ENCODE measurements at places on chromosomes 3 and 15.
A peak's percentile ranks its signal among the peaks of the same experiment; 100 is the strongest.

DNA sequence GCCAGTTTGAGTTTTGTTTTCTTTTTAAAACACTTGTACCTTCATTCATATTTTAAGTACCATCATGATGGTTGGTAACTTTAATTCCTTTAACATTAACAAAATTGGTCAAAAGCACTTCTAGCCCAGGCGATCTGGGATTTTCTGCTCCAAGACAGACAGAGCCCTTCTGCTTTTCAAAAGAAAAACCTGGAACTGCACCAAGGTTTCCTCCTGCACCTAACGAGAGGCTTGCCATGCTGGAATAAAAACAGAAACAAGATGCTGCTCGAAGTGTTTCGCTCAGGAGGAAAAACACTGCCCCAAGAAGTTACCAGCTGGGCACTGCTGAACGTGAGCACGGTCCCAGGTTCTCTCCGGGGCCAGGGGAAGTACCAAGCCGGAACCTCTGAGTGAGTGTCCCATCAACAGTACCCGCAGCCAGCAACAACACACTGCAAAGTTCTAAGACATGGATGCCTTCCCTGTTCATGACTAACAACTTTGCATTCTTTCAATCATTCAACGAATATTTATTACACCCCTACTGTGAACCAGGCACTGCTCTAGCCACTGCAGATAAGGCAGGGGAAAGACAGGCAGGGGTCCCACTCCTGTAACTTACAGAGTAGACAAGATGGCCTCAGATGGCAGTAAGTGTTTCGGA lies 98.8 kb downstream of the XXYLT1 start:
- peak; percentile 28 for DNase-seq

DNA sequence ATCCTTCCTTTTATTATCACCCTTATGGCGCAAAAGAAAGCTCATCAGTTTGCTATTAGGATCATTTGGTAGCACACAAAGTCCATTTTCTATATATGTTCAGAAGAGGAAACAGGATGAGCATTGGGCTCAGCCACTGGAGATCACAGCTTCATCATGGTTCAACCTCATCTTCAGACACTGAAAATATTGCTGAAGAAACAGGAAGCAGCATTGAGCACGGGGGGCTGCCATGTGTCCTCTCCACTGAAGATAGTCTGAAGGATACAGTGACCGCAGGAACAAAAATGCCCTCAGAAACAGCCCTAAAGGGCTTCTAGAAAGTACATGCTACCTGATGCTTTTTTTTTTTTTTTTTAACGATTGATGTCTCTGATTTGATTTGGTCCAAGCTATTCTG lies 835.3 kb upstream of the CFAP20DC start:
- DNase-seq = no peak

- no peak for DNase-seq
Measured at GRCh38 chr3:106759731-106760130, 617.5 kb upstream of the CCDC54 start.

- DNase-seq = no peak
Measured at GRCh38 chr3:33054100-33055092, 42.5 kb downstream of the GLB1 start.

DNA sequence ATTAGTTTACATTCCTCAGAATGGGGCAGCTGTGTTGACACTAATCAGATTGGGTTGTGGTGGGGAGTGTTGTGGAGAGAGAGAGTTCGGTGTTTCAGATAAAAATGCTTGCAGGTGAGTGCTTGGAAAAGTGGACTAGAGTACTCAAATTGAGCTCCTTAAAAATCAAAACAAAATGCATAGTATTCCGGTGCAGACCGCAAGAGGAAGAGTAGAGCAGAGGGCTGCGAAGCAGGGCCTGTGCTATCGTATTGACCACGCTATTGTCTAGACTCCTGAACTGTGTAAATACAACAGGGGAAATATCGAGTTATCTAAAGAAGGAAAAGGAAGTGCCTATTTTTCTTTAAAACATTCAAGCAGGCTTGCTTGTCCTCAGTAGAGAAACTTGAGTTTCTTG lies 159.5 kb downstream of the TP63 start:
- no peak for DNase-seq

GRCh38 chr15:32982001-32982400 lies 212.5 kb downstream of the FMN1 start:
- no peak for DNase-seq

GRCh38 chr3:132916096-132916495 lies 122.1 kb upstream of the TMEM108 start:
- DNase-seq = no peak

GRCh38 chr3:126266850-126267168 lies 86.4 kb upstream of the ALDH1L1 start:
- no peak for DNase-seq

- no peak for DNase-seq
Measured at GRCh38 chr3:99413504-99413903, 224.9 kb upstream of the COL8A1 start.

GRCh38 chr15:79523266-79523665 lies 91.1 kb downstream of the MINAR1 start:
- DNase-seq = no peak

GRCh38 chr3:98561727-98562521 lies 30.1 kb downstream of the GPR15 start:
- no peak for DNase-seq

DNA sequence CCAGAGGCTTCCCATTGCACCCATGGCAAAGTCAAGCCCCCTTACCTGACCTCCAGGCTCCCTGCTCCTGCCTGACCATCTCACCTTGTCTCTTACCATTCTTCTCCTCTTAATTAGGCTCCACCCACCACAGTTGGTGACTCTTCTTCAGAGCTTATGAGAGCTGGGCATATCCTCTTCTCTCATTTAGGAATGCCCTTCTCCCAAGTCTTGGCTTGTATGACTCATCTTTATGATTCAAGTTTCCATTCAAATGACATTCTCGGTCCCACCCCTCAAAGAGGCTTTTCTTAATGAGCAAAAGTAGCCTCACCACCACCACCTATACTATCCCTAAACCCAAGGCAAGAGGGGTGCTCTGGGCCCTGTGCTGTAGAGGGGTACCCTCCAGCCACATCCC lies 55.3 kb upstream of the NUDT16 start:
- DNase-seq = no peak

DNA sequence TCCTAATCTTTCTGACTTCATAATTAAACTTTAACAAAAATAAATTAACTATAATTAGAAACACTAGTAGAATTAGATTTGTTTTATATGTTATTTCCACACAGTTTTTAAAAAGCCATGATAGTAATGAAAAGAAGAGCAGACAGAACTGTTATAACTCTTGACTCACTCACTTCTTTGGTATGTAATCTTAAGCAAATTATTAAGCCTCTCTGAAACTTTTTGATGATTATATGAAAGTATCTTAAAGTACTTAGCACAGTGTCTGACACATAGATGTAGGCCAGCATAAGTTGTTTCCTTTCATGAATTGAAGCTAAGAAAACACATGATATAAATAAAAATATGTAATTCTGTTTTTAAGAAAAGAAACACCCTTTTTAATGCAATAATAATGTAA lies 123.6 kb upstream of the MLF1 start:
- no peak for DNase-seq

DNA sequence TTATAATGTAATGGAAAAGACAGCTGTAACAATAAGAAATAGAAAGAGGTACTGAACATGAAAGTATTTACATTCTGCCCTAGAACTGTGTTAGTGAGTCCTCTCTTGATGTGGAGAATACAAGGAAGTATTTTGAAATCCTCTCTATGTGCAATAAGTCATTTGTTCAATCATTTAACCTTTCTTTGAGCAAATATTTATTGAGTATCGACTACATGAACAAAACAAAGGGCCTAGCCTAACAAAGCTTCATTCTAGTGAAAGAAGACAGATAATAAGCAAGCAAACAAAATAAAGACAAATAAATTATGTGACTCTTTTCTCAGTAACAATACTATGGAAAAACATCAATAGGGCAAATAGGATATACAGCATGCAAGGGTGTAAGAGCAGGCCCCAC lies 354.9 kb upstream of the ATP11B start:
- DNase-seq = no peak

DNA sequence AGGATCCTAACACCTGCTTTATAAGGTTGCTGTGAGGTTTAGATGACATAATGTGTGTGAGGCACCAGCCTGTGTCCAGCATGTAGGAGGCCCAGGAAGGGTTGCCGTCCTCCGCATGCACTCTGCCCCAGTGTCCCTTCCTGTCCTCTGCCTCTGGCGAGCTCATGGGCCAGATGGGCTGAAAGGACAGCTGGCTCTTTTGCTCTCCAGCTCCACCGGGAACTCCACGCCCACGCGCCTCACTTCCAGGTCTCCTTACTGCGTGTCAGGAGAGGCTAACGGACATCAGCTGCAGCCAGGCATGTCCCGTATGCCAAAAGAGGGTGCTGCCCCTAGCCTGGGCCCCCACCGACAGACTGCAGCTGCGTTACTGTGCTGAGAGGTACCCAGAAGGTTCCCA lies 12.2 kb downstream of the MUC20 start:
- no peak for DNase-seq

GRCh38 chr3:65995030-65995429 lies 43.7 kb downstream of the MAGI1 start:
- DNase-seq = no peak

- DNase-seq = no peak
Measured at GRCh38 chr3:159904455-159904854, 84.2 kb upstream of the IL12A start.

DNA sequence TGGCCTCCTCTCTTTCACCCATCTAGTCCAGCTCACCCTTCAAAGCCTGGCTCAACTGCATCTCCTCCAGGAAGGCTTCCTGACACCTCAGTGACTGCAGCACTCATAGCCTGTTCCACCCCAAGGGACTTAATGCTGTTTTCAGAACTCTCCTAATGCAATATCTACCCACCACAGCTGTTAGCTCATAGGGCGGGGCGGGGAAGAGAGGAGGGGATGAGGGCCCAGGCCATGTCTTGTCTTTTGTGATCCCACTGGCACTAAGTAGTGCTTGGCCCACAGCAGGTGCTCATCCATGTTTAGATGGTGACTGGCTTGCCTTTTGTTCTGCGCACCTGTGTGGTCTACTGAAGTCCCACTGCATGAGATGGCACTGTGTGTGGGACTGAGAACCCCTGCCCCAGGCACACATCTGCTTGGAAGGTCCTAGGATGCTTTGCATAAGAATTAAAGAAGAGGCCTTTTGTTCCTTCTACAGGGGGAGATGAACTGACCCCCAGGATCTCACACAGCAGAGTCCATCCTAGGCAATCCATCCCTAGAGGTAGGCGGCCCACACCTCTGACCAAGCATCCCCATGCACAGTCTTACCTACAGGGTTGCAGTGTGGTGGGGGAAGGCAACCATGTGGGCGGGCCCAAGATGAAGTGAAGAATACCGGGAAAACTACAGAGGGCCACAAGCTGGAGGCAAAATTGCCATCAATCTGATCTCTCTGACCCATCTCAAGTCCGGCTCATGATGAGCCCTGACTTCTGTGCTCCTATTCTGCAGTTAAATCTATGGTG lies 23.0 kb downstream of the SLC12A8 start:
- no peak for DNase-seq

- DNase-seq = no peak
Measured at GRCh38 chr3:42651248-42652091, 2.0 kb upstream of the ZBTB47 start.

DNA sequence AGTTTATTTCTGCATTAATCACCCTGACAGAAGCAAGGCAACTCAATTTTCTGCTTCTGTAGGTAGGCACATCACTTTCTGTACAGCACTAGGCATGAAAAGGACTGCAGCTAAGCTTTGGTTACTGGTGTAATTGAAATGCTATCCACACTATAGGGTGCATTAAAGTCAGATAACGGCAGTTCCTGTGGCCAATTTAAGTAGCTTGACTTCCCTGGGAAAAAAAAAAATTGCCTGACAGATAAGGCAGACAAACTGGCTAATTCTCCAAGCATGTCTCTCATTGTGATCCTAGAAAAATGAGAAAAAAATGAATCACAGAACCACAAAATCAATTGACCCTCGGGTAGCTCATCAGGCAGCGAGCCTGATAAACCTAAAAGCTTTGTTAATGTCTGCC lies 151.4 kb downstream of the MEIS2 start:
- DNase-seq = no peak

- no peak for DNase-seq
Measured at GRCh38 chr3:171390051-171390941, 69.9 kb downstream of the TNIK start.

DNA sequence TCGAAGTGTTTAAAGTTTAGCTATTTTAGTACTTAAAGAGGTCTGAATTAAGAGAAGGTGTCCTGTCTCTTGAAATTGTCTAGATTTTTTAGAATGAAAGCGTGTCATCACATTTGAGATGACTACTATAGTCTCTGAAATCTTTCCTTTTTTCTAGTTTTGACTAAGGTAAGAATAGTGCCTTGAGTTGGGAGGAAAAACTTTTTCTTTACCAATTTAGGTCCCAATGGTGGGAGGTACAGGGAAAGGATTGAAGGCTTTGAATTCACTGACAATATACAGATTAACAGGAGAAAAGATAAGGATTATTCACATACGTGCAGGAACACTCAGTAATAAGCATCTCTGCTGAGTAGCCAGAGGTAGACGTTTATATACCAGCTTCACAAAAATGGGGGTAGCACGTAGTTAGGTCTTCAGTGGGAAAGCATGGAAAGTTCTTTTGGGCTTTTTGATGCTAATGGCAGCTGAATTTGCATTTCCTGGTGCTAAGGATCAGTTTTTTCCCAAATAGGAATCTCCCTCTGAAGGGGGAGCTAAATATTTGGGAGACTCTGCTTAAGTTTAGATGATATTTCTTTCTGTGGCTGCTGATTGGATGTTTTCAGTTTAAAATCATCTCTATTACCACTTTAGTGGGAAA lies 88.1 kb downstream of the VPS8 start:
- no peak for DNase-seq

GRCh38 chr3:188421836-188422540 lies 268.0 kb downstream of the LPP start:
- no peak for DNase-seq

DNA sequence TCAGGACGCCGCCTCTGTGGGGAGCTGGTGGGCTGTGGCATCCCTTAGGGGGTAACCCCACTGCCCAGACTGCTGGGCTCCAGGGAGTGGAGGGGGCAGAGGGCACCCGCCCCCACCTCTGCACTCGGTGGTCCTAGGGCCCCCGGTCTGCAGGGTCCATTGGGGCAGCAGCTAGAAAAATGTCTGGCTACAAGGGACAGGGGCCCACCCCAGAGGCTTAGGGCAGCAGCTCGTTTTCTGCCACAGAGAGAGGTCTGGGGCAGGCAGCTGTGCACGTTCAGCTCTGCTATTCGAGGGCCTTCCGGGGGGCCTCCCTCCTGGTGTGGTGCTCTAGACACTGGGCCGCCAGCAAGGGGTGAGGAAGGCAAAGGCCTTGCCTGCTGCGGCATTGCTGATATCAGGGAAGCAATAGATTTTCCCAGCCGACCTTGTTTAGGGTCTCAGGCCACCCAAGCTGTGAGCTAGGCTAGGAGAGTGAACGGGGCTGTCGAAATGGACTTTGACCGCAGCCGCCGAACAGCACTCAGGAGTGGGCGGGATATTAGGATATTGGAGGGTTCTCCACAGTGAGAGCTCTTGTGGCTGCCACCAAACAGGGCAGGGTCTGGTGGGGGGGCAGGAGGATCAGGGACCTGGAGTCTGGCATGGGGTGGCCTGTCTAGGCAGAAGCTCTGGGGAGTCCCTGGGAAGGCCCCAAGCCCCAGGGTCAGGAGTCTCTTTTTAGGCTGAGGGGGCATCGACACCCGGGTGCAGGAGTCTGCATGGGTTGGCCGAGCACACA lies 61.4 kb upstream of the KLF13 start:
- no peak for DNase-seq

- no peak for DNase-seq
Measured at GRCh38 chr3:38521391-38521987, 25.3 kb downstream of the EXOG start.
